Activated gamma-delta T cell treated with anti-CD3 and anti-CD28 coated beads, Interleukin-2, amount 50 U/mL, for 16 hours (primary cell): ENCODE measurements at places on chromosomes 7 and 10.
A peak's percentile ranks its signal among the peaks of the same experiment; 100 is the strongest.

GRCh38 chr7:23210506-23210905 is 28.7 kb downstream of the NUP42 start:
- no peak for DNase-seq

GRCh38 chr7:82067628-82068264 is 297.9 kb upstream of the HGF start:
- no peak for DNase-seq

GRCh38 chr7:26471306-26472075 is 179.8 kb downstream of the SNX10 start:
- DNase-seq, result no peak

- no peak for DNase-seq
These were observed 24.9 kb upstream of the SLF2 start for GRCh38 chr10:100887761-100888296.

DNA sequence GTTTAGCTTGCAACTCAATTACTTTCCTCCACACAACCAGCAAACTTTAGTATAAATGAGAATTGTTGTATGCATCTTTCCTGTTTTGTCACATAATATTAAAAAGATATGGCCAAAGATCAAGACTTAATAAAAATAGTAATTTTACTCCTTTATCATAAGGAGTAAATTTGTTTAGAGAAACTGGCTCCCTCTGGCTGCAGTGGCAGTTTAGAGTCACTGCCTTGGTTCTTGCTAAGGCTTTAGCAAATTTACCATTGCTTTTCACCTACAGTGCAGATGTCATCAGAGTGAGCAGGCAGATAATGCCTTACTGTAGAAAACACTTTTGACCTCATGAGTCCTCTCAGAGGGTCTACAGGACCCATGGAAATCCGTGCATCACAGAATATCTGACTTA is 2.6 kb downstream of the PRPF18 start:
- DNase-seq, result no peak

DNA sequence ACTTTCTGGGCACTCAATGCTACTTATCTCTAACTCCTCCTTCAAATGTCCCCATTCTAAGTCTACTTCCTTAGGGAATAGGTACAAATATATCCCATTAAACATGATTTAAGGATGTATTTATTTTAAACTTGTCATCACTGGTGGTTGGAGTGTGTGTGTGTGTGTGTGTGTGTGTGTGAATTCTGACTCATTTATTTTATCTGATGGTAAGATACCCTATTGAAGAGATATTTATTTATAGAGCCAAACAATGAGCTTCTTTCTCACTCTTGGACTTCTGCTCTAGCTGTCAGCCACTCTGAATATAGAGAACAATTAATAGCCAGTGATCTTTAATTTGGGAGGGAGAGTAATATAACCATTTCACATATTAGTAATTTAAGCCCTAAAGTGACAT is 17.8 kb upstream of the MAGI2 start:
- DNase-seq, result no peak

DNA sequence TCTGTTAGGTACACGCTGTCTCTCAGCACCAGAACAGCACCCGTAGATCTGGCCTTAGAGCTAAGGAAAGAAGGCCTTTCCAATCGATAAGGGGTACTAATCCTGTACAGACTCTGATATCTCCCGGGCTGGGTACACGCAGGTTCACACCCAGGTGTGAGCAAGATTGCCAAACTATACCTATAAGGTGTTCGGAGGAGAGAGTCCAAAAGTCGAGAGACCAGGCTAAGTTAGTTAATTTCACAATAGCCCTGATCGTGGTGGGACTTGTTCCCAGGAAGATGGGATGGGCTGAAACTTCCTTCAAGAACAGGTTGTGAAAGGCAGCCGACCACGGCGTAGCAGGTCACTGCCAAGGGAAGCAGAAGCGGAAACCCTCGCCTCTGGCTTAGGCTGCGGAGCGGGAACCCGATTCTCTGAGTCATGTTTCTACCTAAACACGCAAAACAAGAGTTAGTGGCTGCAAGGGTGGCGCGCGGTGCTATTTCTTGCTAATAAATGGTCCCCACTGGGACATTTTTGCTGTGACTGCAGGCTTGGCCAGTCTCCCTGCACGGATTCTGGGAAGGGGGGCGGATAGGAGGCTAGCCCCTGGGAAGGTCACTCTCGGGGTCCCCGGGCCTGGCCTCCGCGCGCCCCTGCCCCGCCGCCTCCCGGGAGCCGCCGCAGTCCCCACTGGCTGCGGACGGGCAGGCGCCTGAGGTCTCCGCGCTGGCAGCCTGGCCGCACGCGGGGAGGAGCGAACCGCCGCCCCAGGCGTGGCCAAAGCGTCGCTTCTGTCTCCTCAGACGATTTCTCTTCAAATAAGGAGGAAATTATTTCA is 75.4 kb upstream of the PDSS1 start:
- DNase-seq, result no peak

DNA sequence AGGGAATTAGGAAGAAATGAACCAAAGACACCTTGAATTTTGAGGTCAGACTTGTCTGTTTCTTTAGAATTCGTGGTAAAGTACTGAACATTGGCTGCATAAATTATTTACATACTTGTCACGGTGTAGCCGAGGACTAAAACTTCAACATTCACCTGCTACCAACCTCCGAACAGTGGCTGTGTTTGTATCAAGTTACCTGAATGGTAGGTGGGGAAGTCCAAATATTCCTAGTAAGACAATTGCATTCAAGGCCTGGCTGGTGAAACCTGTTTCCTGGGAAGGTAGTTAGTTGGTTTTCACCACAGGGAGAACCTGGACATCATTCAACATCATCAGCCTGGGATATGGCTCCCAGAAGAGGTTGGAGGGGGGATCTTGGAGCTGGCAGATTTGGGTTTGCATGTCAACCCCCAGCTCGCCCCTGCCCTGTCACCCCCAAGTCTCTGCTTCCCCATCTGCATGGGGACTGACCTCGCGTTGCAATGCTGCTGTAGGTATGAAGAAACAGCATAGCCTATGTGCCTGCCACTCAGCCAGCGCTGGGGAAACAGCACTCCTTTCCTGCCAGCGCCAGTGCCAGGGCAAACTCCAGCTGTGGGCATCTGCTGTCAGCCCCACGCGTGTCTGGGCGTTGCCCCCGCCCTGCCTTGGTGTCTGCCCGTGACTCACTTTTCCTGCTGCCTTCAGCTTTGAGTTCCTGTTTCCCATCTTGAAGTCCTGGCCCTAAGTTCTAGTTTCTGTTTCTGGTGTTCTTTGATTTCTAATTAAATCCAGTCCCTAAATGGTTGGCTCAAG is 12.7 kb upstream of the LARP4B start:
- no peak for DNase-seq

DNA sequence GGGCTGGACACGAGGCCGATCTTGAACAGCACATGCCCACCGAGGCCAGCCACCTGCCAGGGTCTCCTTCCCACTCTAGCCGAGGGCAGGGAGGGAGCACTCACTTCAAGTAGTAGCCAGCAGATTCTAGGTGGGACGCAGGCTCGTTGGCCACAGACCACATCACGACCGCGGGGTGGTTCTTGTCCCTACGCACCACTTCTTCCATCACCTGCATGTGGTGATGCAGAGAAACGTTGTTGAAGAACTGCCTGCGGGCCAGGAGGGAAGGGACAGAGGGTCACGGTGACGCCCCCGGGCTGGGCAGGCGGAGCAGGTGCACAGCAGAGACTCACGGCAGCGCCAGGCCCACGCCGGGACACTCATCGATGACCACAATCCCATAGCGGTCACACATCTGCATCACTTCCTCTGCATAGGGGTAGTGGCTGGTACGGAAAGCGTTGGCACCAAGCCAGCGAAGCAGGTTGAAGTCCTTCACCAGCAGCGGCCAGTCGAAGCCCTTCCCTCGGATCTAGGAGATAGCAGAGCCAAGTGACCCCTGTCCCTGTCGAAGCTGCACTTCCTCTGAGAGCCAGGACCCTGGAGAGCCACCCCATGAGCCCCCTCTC is 7.7 kb downstream of the GUSB start:
- no peak for DNase-seq

GRCh38 chr10:101069441-101069840 is 7.7 kb downstream of the KAZALD1 start:
- DNase-seq, result no peak

- no peak for DNase-seq
These were observed 27.7 kb downstream of the RGS10 start for GRCh38 chr10:119514819-119515218.

DNA sequence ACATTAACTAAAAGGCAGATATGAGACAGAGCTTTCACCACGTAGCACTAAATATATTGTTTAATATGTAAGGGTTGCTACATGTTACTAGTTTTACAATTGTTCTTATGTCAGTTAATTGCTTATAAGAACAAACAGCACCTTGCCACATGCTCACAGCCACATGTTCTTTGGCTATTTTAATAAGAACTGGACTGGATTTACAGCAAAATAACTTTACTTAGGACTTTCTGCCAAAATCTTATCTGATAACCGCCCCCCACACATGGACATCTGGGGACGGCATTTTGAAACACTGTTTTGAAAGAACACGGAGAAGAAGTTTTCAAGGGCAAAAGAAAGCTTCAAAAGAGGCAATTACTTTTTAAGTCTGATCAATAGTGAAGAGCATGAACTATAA is 45.3 kb downstream of the JAZF1 start:
- DNase-seq, result no peak

DNA sequence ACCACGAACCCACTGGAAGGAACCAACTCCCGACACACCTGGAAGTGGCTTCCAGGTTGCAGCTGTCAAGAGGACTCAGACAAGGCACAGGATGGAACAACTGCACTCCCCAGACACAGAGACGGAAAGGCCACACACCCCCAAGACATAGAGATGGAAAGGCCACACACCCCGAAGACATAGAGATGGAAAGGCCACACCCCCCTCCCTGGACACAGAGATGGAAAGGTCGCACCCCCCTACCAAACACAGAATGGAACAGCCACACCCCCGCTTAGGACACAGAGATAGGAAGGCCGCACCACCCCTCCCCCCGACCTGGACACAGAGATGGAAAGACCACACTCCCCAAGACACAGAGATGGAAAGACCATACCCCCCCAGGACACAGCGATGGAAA is 7.6 kb downstream of the ZNF511 start:
- DNase-seq, result no peak

GRCh38 chr7:43522406-43523156 is 60.3 kb upstream of the STK17A start:
- no peak for DNase-seq

DNA sequence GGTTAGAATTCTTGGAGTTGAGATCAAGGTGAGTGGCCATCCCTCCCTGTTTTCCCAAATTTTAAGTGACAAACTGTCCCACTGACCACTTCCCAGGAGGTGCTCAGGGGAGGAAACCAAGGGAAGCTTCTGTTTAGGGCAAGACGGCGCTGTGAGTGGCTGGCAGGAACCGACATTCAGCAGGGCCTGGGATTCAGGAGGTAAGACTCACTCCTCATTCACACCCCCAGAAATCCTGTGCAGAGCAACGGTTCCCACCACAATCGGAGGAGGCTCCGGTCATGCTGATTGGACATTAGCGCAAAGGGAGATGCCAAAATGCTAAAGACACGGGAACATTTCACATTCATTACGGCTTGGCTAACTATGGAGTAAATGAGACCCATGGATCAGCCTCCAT is 200.9 kb downstream of the GRID1 start:
- no peak for DNase-seq

DNA sequence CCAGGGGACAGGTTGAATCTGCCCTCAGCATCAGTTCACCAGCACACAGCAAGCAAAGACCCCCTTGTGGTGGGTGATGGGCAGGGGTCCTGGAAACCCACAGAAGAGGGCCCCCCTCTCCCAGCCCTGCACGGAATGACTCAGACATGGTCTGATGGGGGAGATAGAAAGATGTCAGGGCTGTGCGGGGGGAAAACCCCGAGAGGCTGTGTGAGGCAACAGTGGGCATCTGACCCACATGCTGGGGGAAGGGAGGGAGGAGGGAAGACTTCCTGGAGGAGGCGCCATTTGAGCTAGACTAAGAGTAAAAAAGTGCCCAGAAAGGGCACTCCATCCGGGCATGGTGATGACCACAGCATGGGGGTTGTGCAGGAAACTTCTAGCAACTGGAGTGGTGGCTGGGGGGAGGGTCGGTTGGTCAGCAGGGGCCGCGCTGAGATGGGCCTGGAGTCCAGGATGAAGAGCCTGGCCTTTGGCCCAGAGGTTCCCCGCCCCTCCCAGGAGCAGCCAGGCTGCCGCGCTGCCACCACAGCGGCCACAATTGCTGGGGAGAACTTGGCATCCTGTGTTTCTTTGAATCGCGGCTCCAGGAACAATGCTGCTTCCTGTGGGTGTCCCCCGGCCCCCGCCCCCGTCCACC is 2.5 kb downstream of the LFNG start:
- peak; percentile 72 for DNase-seq

- no peak for DNase-seq
These were observed 266.6 kb downstream of the SUGCT start for GRCh38 chr7:40401406-40401805.

DNA sequence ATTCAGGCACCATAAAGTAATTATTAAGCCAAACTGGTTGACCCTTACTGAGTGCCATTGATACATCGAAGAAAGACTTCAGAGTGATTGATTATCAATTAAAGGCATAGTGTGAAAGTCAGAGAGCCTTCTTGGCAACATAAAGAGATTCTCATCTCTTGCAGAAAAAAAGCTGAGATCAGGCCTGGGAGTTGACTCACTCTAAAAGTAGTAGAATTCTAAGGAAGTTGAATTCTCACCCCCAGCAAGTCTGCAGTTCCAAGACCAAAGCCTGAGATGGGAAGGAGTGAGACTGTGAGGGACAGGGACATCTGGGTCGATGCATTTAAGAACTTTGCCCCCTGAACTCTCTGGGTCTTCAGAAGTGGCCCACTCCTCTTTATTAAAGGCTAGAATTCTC is 21.6 kb upstream of the ERCC6 start:
- no peak for DNase-seq
